ENCODE measurements at places on chromosomes 2 and 18.

DNA sequence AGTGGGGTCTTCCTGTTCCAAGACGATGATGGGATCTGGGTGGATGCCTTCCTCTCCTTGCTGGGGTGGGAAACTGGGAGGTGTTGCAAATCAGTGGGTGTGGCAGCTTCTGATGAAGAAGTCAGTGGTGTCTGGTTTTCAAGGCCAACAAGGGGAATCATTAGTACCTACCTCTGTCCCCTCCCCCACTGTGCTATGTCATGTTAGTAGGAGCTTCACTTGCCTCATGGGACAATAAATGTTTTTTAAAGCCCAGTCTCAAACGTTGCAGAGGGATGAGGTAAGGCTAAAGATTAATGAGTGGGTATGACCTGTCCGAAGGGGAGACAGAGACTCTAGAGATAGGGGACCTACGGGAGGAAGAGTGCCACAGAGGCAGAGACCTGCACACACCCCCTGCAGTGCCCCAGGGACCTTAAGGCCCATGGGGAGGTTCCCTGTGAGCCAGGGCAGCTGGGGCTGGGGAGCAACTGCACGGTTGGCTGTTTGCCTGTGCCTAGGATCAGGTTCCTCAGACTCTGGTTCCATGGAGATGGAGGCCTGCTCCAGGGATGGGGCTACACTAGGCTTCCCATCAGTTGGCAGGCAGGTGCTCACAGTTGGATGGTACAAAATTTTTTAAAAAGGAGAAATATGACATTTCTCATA, 37.8 kb upstream of the SLC1A4 start:
- no peak overlapping the region for H3K4me3 ChIP-seq
- DNase-seq: no peak
- no peaks in the 10 kb centered on the region for H3K27me3 ChIP-seq
- peaks cover 18% of the 10 kb centered on the region for H3K4me1 ChIP-seq
- H3K36me3 ChIP-seq: peaks cover 10% of the 10 kb centered on the region

DNA sequence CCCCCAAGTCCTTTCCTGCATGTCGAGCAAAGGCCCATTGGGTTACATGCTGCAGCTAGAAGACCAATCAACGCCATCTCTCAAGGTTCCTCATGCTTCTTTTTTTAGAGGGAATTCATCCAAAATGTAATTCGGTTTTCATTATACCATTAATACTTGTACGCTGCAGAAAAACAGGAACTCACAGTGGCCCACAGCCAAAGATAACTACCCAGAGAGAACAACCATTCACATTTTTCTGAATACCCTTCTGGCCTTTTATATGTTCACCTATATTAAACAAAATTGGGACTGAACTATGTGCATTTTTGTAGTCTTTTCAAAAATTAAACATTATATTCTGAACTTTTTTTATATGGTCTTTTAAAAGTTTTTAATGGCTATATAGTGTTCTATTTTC, 25.8 kb downstream of the FARP2 start:
- no peaks in the 10 kb centered on the region for H3K27me3 ChIP-seq
- peaks cover 4% of the 10 kb centered on the region for H3K36me3 ChIP-seq
- no peak overlapping the region for H3K27ac ChIP-seq
- no peak overlapping the region for H3K4me3 ChIP-seq
- DNase-seq: no peak

GRCh38 chr2:239157771-239158170, 243.0 kb downstream of the HDAC4 start:
- no peaks in the 10 kb centered on the region for H3K27me3 ChIP-seq
- no peak overlapping the region for H3K4me3 ChIP-seq
- DNase-seq: peak; percentile 82
- no peak overlapping the region for H3K27ac ChIP-seq

DNA sequence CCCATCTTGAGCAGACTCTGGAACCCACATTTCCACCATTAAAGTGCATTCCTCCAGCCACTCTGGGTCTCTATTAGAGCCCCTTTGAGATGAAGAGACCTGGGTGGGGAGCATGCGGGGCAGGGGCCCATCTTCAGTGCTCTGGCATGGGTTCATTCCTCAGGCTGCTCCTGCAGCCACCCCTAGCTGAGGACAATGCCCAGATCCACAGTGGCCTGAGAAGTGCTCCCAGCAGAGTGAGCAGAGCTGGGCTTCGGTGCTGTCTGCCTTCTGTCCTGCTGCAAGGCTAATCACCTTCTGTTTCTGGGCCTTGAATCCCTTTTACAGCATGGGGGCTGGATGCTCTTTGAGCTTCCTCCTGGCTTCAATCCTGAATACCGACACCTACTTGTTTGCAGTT, 169.8 kb downstream of the TRIM43 start:
- DNase-seq: no peak
- no peaks in the 10 kb centered on the region for H3K27me3 ChIP-seq
- no peaks in the 10 kb centered on the region for H3K4me1 ChIP-seq
- no peak overlapping the region for H3K27ac ChIP-seq
- H3K36me3 ChIP-seq: no peaks in the 10 kb centered on the region

GRCh38 chr2:105518897-105519296, 120.0 kb upstream of the FHL2 start:
- H3K4me1 ChIP-seq: no peaks in the 10 kb centered on the region
- DNase-seq: no peak
- H3K4me3 ChIP-seq: no peak overlapping the region
- no peak overlapping the region for H3K27ac ChIP-seq
